Effector CD8-positive, alpha-beta T cell (primary cell): ENCODE measurements at places on chromosomes 7 and 10.

- DNase-seq: no peak
Observed at GRCh38 chr7:77465256-77465655, 49.1 kb upstream of the GSAP start.

GRCh38 chr7:155450970-155451801, 6.7 kb upstream of the EN2 start:
- no peak for DNase-seq

DNA sequence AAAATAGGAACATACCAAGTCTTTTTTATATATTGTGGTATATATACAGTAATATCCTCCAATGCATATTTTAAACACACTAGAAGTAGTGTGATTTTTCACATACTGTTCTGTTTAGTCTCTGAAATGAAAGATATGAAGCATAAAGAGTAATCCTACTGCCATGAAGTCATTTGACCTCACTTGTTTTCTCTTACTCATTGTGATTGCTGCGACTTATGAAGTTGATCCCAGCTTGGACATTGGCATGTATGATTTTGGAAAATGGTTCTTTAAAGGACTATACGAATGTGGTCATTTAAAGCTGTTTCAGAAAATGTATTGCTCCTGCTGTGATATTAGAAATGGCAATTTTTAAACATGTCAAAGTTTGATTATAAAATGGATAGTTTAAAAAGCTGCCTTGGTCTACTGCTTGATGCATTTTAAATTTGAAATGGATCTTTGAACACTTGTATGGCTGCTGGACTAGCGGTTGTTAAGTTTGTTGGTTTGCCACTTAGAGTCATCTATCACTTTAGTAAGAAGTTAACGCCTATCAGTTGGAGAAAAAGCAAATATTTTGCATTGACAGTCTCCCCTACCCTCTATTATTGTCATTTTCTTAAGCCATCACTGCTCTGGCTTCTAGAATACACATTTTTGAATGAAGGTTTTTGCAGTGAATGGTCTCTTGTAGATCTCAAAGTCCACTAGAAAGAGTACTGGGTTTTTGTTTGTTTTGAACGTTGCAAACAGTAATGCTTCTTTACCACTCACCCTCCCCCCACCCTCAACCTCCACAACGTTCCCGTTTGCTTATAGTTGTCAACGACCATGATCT, 881 bp upstream of the PCGF5 start:
- DNase-seq: no peak

DNA sequence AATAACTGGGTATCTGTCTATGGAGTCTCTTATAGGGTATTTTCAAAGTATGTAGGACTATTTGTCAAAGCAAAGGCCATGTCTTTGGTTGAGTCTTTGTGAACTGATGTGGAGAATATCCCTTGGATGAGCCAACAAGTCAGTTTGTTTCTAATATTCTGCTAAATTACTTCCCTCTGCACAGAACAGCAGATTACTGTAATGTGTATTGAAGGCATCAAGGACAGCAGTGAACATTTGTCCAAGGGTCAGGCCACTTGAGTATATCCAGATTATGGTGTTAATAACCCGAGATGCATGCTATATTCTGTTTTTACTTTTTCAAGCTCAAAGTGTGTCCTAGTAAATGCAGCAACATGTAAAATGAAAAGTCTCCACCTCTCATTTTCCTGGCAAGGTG, 144.2 kb upstream of the GLI3 start:
- DNase-seq: no peak

DNA sequence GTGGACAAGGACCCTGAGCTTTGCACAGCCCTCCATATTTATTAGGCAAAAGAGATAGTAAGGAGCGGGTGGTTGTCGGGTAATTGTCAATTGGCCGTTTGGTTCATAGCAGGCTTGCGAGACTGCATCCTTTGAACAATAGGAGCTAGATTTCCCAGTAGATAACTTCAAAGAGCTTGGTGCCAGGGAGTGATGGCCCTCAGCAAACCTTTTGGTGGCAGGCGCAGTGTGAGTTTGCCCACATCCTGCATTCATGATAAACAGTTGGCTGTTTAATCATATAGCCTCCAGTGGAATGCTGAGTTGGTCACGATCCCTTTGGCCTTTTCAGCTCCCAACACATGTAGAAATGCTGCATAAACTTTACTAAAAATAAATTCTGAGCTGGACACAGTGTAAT, 156.9 kb downstream of the AKR1D1 start:
- no peak for DNase-seq

DNA sequence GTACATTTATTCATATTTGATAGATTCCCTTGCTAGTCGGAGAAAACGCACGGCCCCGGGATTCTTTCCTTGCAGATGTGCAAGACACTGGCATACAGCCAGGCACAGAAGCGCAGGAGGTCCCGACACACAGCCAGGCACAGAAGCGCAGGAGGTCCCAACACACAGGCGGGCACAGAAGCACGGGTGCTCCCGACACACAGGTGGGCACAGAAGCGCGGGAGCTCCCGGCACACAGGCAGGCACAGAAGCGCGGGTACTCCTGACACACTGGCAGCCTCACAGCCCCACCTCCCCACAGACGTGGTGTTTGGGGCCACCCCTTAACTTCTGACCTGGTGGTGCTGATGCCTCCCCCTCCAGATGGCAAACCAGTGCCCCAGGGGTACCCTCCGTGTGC, 237.3 kb downstream of the ZMYND11 start:
- no peak for DNase-seq

DNA sequence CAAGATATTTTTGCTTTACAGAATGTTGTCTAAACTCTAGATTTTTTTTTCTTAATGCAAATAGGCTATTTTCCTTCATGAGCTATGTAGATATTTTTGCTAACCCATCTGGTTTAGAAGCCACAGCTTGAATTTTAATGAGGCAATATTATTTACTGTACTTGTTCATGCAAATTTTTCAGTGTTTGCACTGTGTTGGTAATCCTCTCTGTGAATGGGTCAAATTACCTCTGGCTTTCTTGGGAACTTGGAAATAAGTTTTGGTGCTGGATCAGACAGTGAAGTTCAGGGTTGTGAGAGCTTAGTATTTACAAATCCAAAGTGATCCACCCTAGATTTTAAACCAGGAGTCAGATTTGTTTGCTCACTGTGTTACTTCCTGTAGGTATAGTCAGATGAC, 686.9 kb downstream of the NXPH1 start:
- no peak for DNase-seq

GRCh38 chr7:114859477-114859876, 62.4 kb upstream of the MDFIC start:
- DNase-seq: no peak
